ENCODE measurements at places on chromosomes 1 and 21.

DNA sequence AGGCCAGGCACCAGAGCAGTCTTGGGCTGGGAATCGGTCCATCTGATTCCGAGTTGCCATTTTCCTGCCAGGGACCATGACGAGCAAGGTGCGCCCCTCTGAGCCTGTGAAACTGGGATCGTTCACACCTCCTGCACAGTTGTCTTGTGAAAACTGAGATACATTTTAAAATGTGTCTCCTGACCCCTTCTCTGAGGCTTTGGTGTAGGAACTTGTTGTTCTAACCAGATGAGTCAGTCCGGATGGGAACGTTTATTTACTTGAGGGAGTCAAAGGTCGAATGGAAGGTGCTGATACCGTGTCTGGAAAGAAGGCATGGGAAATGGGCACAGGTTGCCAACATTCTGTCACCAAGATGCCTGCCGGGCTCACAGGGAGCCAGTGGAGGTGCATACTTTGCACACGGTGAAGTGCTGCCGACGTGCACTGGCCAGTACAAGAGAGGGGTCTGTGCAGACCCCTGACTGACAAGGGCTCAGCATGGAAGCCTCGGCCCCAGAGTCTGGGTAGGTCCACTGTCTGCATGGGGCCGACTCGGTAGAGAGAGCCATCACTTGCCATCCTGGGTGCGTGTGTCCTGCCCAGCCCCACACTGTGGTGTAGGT is 7.4 kb upstream of the KCNN3 start:
- H3K4me1 ChIP-seq: peaks cover 2% of the 10 kb centered on the region
- H3K4me3 ChIP-seq: no peak overlapping the region
- peaks cover 21% of the 10 kb centered on the region for H3K27me3 ChIP-seq
- no peak overlapping the region for H3K27ac ChIP-seq
- H3K36me3 ChIP-seq: peaks cover 4% of the 10 kb centered on the region

DNA sequence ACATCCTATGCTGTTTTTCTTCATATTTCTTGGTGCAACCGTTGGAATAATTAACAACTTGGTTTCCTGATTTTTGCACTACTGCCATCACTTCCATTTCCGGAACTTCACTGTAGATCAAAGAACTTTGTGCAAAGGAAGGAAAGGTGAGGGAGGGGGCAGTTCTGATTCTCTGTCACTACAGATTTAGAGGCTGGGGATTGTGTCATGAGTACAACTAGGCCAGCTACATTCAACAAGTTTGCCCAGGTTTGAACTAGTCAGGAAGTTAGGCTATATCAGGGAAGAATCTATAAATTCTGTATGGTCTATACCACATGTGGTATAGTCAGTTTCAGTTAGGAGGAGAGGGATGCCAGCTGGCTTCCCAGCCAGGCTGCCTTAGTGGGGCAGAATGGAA is 84.2 kb downstream of the RGL1 start:
- H3K4me3 ChIP-seq: peak overlapping the region; percentile 33
- peak overlapping the region; percentile 27 for H3K27ac ChIP-seq
- H3K36me3 ChIP-seq: peaks cover 2% of the 10 kb centered on the region

GRCh38 chr1:66282343-66282852 is 251.6 kb upstream of the SGIP1 start:
- peak; percentile 36 for DNase-seq
- no peak overlapping the region for H3K4me3 ChIP-seq
- H3K4me1 ChIP-seq: peaks cover 55% of the 10 kb centered on the region
- H3K27ac ChIP-seq: peak overlapping the region; percentile 83
- H3K27me3 ChIP-seq: no peaks in the 10 kb centered on the region

DNA sequence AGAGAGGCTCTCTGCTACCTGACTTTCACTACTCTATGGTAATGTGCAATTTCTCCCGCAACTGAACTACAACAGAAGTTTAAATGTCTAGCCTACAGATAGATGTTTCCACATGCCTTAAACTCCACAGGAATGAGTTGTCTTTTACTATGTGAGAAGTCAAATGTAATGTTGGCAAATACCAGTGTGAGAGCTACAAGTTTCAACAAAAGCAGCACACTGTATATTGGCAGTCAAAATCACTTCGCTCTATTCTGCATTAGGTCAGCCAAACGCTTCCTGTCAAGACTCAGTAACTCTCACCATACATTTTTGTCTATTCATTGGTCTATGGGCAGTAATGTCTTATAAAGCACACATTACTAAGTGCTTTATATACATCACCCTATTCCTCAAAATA is 41.9 kb downstream of the LUZP1 start:
- H3K4me3 ChIP-seq: no peak overlapping the region
- no peaks in the 10 kb centered on the region for H3K36me3 ChIP-seq
- peak overlapping the region; percentile 27 for H3K27ac ChIP-seq
- DNase-seq: no peak
- peaks cover 39% of the 10 kb centered on the region for H3K4me1 ChIP-seq
- no peaks in the 10 kb centered on the region for H3K27me3 ChIP-seq

GRCh38 chr1:201501144-201501543 is 5.8 kb downstream of the CSRP1 start:
- no peak overlapping the region for H3K27ac ChIP-seq
- no peaks in the 10 kb centered on the region for H3K36me3 ChIP-seq
- peaks cover 30% of the 10 kb centered on the region for H3K4me1 ChIP-seq
- DNase-seq: no peak
- H3K27me3 ChIP-seq: no peaks in the 10 kb centered on the region
- H3K4me3 ChIP-seq: no peak overlapping the region

DNA sequence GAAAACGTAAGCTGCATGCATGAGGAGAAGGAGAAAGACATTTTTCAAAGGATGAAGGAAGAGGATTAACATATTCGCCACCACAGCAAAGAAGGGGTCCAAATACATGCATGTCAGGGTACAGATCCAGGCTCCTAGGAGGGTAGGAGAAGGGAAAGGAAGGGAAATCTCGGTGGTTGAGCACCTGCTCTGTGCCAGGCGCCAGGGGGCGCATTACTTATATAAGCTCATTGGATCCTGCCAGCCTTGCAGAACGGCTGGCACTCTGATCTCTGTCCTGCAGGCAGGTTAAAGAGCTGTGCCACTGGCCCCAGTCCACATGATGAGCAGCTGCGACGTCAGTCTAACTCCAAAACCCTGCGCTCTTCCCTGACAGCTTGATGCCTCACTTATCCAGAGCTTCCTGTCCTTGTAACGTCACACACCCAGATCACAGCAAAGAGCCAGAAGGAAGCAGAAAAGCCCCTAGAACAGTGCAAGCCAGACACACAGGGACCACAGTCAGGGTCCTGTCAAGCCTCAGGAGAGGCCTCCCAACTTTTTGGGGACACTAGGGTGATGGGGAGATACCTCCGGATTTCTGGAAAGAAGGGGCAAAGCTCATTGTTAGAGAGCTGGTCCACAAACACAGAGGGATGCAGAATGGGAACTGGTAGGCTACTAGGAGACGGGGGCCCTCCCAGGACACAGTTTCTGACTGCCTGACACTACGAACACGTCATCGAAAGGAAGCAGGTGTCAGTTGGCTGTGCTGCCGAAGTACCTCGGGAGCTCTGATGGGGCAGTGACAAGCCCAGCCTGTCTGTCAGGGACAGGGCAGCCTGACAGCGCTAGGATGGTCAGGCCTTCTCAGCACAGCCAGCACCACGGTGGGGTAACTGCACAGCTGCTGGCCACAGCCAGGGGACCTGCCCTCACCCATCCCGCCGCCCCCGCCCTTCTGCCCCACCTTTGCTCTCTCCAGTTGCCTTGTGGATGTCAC is 99.1 kb downstream of the BEND5 start:
- H3K27me3 ChIP-seq: peaks cover 44% of the 10 kb centered on the region
- DNase-seq: no peak
- peaks cover 2% of the 10 kb centered on the region for H3K36me3 ChIP-seq
- H3K27ac ChIP-seq: no peak overlapping the region

- H3K27ac ChIP-seq: no peak overlapping the region
- H3K36me3 ChIP-seq: peaks cover 3% of the 10 kb centered on the region
- H3K4me1 ChIP-seq: peaks cover 3% of the 10 kb centered on the region
- no peaks in the 10 kb centered on the region for H3K27me3 ChIP-seq
- DNase-seq: no peak
These were observed 30.3 kb upstream of the CEP350 start for GRCh38 chr1:179924268-179924667.

- peaks cover 12% of the 10 kb centered on the region for H3K27me3 ChIP-seq
- DNase-seq: no peak
- no peak overlapping the region for H3K27ac ChIP-seq
These were observed 233.9 kb downstream of the PTBP2 start for GRCh38 chr1:96955307-96956012.

- no peak overlapping the region for H3K27ac ChIP-seq
- H3K4me3 ChIP-seq: no peak overlapping the region
- DNase-seq: no peak
- no peaks in the 10 kb centered on the region for H3K36me3 ChIP-seq
These were observed 510.0 kb downstream of the USP25 start for GRCh38 chr21:16239659-16240265.

GRCh38 chr21:43290421-43291346 is 121.9 kb downstream of the CRYAA start:
- no peak for DNase-seq
- H3K4me3 ChIP-seq: no peak overlapping the region
- no peaks in the 10 kb centered on the region for H3K36me3 ChIP-seq
- no peaks in the 10 kb centered on the region for H3K4me1 ChIP-seq

GRCh38 chr1:233253832-233254331 is 41.6 kb downstream of the PCNX2 start:
- no peak overlapping the region for H3K4me3 ChIP-seq
- DNase-seq: no peak
- peaks cover 2% of the 10 kb centered on the region for H3K4me1 ChIP-seq
- peaks cover 4% of the 10 kb centered on the region for H3K36me3 ChIP-seq
- H3K27me3 ChIP-seq: no peaks in the 10 kb centered on the region

DNA sequence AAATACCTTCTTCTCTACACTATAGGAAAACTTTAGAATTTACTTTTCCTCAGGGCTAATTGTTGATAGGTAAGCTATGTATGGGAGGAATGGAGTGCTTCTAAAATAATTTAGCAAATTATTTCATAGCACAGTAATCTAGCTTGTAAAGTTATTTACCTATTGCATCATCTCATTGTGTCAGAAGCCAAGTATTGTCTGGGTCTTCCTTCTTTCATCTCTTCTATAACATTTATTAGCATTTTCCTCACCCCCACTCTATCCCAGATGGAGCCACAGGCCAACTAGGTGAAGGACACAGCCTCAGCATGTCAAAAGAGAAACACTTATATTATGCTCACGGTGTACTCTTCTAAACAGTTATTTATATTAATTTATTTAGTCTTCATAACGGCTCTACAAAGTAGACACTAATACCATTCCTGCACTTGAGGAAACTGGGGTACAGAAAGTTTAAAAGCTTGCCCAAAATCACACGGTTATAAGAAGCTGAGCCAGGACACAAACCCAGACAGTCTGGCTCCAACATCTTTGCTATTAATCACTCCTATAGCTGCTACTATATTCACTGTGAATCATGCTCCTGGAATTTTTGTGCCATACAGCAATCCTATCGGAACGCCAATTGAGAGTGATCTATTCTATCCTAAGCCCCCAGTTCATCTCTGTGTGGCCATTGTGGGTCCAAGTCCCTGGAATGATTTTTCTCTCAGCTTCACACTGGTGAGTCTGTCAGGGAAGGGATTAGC is 43.1 kb downstream of the OR10J5 start:
- no peaks in the 10 kb centered on the region for H3K36me3 ChIP-seq
- H3K4me3 ChIP-seq: no peak overlapping the region
- H3K27ac ChIP-seq: no peak overlapping the region
- no peaks in the 10 kb centered on the region for H3K27me3 ChIP-seq
- H3K4me1 ChIP-seq: no peaks in the 10 kb centered on the region

DNA sequence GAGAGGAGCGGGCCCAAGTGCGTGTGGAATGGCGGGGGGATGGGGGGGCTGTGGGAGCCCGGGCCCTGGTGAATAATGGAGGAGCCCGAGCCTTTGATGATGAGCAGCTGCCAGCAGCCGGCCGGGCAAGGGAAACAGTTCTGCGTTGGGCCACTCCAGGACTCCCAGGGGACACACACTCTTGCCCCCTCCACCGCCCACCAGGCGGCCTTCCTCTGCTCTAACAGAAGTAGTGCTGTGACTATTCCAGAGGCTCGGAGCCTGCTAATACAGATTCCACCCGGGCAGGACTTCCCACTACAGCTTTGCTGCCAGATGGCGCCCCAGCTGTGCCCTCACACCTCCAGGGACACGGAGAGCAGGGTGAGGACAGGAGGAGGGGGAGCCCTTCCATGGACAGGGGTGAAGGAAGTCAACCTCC is 48.2 kb upstream of the LRP8 start:
- no peak overlapping the region for H3K4me3 ChIP-seq
- no peaks in the 10 kb centered on the region for H3K36me3 ChIP-seq
- DNase-seq: no peak
- peaks cover 23% of the 10 kb centered on the region for H3K27me3 ChIP-seq
- H3K4me1 ChIP-seq: peaks cover 12% of the 10 kb centered on the region

DNA sequence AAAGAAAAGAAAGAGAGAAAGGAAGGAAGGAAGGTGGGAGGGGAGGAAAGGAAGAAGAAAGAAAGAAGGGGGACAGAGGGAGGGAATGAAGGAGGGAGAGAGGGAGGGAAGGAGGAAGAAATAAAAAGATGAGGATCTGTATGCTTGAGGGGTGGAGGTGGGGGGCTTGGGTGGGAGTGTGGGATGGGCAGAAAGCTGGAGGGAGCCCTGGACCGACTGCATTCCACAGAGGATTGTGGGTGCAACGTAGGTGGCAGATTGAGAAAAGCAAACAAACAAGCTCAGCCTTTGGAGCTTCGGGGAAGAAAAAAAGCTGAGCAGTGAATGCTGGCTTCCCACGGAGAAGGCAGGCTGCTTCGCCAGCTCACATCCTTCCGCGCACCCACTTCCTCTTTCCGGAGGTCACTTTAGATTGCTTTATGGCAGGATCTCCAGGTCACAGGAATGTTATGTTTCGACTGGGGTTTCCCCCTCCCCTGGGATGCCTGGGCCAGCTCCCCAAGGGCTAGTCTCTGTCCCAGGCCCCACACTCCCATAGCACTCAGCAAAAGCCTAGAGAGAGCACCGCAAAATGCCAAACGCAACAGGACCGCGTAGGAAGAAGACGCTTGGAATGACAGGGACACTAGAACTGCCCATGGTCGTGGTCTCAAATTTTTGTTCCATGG is 20.7 kb upstream of the LGALS8 start:
- DNase-seq: no peak
- peak overlapping the region; percentile 89 for H3K27ac ChIP-seq
- no peaks in the 10 kb centered on the region for H3K27me3 ChIP-seq
- H3K4me1 ChIP-seq: peaks cover 11% of the 10 kb centered on the region
- H3K36me3 ChIP-seq: no peaks in the 10 kb centered on the region

DNA sequence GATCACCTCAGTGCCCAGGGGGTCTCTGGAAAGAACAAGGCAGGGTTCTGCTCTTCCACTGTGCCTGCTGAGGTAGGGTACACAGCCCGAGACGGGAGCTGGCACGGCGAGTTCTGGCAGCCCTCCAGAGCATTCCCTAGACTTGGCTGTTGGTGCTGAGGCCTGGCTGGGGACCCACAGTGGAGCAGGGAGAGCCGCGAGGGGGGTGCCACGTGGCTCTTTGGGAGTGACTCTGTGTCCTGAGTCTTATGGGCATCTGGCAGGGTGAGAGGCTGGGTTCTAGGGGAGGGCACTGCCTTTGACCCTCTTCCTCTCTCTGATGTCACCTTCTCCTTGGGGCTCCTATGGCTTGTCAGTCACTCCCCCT is 336.4 kb downstream of the CAMTA1 start:
- DNase-seq: no peak
- H3K27me3 ChIP-seq: peaks cover 42% of the 10 kb centered on the region
- no peaks in the 10 kb centered on the region for H3K4me1 ChIP-seq
- H3K36me3 ChIP-seq: no peaks in the 10 kb centered on the region
- no peak overlapping the region for H3K27ac ChIP-seq

All from T-helper 17 cell (primary cell).